ENCODE measurements at places on chromosomes 5 and 9. TPM values are rescaled to one million over a fixed set of nuclear protein-coding genes. Genes with fewer than 3 reads are reported as not detected.

ROR2 gene
- polyA plus RNA-seq, result not detected

PSAT1 gene
- polyA plus RNA-seq, result not detected

TMEM167A gene
- polyA plus RNA-seq, result 50.3 TPM

SDHA gene
- polyA plus RNA-seq, result 98.0 TPM

VLDLR gene
- polyA plus RNA-seq, result 0.07 TPM

SLC34A1 gene
- polyA plus RNA-seq, result not detected

QRFP gene
- polyA plus RNA-seq, result 0.18 TPM

IFNA21 gene
- polyA plus RNA-seq, result not detected

TRMO gene
- polyA plus RNA-seq, result 13.5 TPM

ZNF883 gene
- polyA plus RNA-seq, result 0.29 TPM

GFI1B gene
- 0.21 TPM for polyA plus RNA-seq

WWC1 gene
- polyA plus RNA-seq, result not detected

PGM5 gene
- polyA plus RNA-seq, result 1.2 TPM

SLC4A9 gene
- 0.28 TPM for polyA plus RNA-seq

PRELID1 gene
- polyA plus RNA-seq, result 490 TPM
